ENCODE measurements at places on chromosomes 1 and 21.

DNA sequence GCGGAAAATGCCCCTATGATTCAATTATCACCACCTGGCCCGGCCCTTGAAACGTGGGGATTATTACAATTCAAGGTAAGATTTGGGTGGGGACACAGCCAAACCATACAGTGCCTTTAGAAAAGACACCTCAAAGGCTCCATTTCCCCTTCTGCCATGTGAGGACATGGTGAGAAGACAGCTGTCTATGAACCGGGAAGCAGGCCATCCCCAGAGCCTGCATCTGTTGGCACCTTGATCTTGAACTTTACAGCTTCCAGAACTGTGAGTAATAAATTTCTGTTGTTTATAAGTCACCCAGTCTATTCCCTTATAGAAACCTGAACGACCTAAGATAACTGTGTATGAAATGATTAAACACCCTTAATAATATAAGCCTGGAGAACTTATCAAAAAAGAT, 61.6 kb downstream of the KIFAP3 start:
- DNase-seq: no peak

DNA sequence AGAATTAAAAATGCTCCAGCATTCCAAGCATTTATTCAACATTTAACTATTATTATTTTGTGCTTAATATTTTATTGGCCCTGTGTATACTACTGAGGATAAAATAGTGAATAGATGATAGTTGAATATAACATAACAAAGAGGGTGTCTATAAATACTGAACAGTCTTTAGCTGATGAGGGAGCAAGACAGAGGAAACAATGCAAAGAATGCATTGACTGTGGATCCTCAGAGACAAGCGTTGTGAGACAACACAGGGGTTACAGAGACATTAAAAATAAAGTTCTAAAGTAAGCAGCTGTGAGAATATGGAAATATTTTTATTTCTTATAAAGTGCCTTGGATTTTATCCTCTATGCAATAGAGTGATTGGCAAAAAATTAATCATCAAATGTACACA, 1133.1 kb downstream of the PLA2G4A start:
- DNase-seq: no peak

GRCh38 chr1:225847610-225848009, 34.6 kb downstream of the TMEM63A start:
- DNase-seq: no peak

- DNase-seq: no peak
These were observed 2.8 kb downstream of the RGS16 start for GRCh38 chr1:182601416-182601786.

GRCh38 chr1:77476475-77476874, 194.7 kb downstream of the AK5 start:
- no peak for DNase-seq

GRCh38 chr21:45596704-45597318, 46.7 kb upstream of the PCBP3 start:
- no peak for DNase-seq

- no peak for DNase-seq
These were observed 6.7 kb upstream of the AHCYL1 start for GRCh38 chr1:109977657-109978378.

- DNase-seq: no peak
These were observed 2.7 kb downstream of the GORAB start for GRCh38 chr1:170534626-170535147.

DNA sequence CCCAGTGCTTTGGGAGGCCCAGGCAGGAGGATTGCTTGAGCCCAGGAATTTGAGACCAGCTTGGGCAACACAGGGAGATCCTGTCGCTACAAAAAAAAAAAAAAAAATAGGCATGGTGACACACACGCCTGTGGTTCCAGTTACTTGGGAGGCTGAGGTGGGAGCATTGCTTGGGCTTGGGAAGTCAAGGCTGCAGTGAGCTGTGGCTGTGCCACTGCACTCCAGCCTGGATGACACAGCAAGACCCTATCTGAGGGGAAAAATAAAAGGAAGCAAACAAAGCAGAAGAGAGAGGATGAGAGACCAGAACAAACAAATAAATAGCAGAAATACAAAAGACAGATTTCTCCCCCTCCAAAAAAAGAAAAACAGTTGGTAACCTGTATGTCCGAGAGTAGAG, 34.0 kb downstream of the MTF2 start:
- DNase-seq: no peak

DNA sequence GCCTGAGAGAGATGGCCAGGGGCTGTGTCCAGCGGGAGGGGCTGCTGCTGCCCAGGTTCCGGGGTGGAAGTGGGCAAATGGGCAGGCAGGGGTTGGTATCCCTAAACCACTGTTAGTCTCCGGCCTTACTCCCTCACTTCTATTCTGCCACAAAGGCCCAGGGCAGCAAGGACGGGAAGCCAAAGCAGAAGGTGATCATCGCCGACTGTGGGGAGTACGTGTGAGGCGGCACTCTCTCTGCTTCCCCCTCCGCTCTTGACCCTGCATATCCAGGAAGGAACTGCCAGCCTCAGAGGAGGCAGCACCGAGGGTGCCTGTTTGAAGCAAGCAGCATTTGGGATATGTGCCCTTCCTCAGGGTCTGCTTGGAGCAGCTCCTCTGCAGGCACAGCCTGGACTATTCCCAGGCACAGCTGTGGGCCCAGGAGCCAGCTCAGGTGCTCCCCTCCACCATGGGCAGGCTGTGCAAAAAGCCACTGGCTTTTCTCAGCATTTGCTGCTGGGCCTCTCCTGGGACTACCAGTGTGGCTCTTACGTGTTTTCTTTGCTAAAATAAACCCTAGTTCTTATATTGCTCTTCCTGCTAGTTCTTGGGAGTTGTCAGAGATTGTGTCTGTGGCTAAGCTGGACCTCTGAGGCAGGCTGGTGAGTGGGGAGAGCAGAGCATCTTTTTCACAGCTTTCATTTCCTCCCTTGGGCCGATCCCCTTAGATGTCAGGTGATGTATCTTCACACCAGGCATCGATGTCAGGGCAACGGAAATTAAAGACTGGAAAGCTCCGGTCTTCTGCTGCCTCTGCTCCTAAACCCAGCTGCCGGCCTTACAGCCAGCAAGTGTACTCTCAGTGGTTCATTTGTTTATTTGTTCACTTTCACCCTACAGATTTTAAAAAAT, 14.7 kb downstream of the PPIE start:
- DNase-seq: no peak

- DNase-seq: no peak
These were observed 124.5 kb downstream of the TSEN15 start for GRCh38 chr1:184176058-184176457.

- DNase-seq: peak; percentile 36
These were observed 39.5 kb downstream of the TOR3A start for GRCh38 chr1:179121159-179121938.

DNA sequence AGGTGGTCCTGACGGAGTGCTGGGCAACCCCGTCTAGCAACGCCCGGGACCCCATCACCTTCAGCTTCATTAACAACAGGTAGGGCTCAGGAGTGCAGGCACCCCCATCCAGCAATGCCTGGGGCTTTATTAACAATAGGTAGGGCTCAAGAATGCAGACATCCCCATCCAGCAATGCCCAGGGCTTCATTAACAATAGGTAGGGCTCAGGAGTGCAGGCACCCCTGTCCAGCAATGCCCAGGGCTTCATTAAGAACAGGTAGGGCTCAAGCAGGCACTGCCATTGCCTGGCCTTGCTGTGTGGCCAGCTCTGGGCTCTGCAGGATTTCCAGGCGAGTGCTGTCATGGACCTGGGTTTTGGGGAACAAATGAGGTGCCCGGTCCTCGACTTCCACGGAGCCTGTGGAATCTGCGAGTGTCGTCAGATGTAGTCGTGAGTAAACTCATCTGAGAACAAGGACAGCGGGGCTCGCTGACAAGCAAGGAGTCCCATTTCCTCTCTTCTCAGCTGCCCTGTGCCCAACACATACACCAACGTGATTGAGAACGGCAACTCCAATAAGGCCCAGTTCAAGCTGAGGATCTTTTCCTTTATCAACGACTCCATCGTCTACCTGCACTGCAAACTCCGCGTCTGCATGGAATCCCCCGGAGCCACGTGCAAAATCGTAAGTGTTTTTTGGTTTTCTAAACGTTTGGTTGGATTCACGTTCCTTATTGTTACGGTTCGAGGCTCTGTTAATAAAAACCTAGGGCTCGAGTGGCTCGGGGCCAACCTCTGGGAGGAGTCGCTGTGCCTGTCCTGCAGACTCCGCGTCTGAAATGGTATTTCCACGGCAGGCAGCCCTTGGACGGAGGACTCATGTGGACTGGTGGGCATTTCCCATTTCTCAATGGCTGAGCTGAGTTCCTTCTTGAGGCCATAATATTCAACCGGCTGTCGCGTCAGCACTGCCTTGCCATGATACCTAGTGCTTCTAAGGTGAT, 56.3 kb downstream of the UMODL1 start:
- no peak for DNase-seq

DNA sequence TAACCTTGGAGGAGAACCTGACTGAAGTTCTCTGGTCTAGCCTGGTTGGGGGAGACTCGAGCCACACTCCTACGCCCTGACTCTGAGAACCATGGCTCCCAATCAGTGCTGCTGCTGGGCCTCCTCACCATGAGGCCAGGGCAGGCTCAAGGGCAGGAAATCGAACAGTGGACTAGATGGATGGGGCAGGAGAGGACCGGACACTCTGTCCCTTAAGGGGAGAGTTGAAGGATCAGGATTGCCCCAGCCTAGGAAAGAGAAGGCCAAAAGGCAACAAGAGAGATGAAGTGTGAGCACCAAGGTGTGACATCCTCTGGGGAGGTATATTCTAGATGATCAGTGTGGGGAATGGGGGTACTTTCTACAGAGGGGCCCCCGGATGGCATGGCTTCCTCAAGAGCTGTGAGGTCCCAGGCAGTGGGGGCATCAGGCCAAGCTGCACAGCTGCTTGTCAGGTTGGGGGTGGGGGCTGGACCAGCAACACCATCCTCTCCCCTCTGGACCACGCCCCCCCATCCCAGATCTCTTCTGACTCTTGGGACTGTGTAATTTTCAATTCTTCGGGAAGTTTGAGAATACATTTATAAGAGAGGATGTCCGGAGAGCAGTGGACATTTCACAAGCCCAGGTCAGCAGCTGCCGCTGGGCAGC, 34.0 kb downstream of the MX1 start:
- DNase-seq: no peak

- DNase-seq: no peak
These were observed 589.9 kb downstream of the ADGRL2 start for GRCh38 chr1:82390627-82391026.

DNA sequence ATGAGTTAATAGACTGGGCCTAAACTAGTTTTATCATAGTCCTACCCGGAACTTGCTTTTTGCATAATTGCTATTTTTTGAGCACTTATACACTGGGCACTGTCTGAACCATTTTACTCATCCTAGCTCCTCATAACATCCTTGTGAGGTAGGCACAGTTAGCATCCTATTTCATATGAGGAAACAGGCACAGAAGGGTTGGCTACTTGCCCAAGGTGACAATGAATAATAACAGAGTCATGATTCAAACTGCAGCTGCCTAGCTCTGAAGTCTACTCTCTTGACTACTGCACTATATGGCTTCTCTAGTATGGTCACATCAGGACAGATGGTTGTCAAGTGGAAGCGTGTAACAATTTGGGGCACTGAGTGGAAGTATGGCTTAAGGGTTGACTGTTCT, 18.2 kb upstream of the RC3H1 start:
- peak; percentile 89 for DNase-seq

All from skeletal muscle cell (primary cell).